Esophagus muscularis mucosa (tissue), 4 donors: ENCODE measurements at places on chromosomes 11 and 22. TPM values are rescaled to one million over a fixed set of nuclear protein-coding genes. Genes with fewer than 3 reads are reported as not detected.

DNA sequence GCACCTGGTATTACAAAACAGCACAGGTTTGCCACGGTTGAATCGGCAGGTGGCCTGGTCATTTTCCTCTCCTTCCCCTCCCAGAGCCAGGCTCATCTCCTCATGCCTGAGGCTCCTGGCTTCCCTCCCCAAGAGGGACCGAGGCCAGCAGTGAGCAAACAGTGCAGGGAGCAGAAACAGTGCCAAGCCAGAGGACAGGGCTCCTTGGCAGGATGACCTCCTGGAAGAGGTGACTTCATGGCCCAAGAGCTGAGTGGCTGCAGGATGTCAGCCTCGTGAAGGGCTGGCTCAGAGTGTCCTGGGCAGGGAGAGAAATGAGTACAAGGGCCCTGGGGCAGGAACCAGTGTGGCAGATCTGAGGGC, 22.8 kb upstream of the PPFIA1 start:
- DNase-seq = no peak

DNA sequence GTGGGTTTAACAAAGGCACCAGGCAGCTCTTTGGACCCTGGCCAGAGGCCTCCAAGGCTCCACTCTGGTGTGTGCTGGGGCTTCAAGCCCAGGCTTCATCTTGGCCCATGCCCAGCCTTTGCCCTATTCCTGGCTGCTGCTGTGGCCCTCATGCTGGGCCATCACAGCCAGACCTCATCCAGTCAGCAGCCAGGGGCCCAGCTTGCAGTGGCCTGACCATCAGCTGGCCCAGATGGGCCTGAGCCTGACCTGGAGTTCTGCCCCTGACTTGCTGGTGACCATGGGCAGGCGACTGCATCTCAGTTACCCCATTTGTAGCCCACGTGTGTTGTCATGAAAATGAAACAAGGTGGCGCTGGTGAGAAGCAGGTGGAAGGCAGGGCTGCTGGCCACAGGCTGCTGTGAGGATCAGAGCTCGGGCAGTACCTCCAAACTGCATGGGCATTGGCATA, 76.1 kb downstream of the MED15 start:
- DNase-seq = no peak

DNA sequence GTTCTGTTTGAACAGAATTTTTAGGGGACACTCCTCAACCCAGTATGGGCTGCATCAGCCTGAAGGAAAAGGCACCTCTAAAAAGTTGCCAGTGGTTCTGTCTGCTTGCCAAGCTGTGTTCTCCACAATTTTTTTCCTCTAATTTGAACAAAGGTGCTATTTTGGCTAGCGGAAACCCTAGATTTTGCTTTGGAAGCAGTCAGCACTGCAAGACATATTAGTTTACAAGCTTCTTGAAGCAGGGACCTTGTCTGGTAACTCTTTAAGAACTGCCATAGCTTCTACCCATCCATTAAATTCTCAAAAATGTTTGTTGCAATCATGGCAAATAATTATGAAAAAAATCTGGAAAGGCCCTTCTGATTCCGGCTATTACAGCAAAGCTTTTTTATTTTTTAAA, 75.6 kb upstream of the HEPHL1 start:
- DNase-seq = no peak

INPP5J gene
- 1.6 TPM for total RNA-seq
